ENCODE measurements at places on chromosomes 12 and 14.

DNA sequence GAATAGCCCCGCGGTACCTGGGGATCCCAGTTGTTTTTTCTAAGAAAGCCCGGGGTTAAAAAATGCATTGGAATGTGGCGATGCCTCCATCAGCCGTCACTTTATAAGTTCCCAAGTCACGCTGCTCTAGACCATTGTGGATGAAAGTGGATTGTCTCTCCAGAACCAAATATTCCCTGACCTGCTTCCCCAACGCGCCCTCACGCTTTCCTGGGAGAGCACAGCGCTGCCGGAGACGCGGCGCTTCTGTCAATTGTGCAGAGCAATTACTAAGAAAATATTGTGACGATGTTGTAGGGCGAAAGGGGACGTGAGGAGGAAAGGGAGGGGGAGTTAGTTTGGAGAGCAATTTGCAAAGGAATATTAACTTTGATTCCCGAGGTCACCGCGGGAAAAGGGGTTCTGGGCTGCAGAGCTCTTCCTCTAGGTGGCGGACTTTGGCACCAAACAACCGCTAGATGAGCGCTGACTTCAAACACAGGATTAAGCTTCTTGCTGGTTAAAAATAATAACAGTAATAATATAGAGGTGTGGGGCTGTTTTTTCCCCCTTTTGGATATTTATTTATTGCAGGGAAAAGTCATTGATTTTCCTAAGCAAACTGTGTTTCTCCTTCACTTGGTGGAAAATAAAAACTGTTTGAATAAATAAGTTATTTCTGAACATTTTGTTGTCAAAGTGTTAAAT lies 9.6 kb upstream of the FOXG1 start:
- peak; percentile 67 for DNase-seq

DNA sequence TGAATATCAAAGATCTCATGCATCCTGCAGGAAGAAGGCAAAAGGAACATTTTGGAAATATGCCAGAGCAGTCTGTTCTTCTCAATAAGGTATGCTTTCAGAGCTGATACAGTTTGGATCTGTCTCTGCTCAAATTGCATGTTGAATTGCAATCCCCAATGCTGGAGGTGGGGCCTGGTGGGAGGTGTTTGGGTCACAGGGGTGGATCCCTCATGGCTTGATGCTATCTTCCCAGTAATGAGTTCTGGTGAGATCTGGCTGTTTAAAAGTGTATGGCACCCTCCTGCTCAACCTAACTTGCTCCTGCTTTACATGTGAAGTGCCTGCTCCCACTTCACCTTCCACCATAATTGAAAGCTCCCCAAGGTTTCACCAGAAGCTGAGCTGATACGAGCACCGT lies 76.6 kb downstream of the RIN3 start:
- no peak for DNase-seq

GRCh38 chr14:68145036-68145435 lies 325.5 kb downstream of the RAD51B start:
- no peak for DNase-seq

GRCh38 chr14:56055511-56055910 lies 62.7 kb upstream of the PELI2 start:
- DNase-seq, result no peak

DNA sequence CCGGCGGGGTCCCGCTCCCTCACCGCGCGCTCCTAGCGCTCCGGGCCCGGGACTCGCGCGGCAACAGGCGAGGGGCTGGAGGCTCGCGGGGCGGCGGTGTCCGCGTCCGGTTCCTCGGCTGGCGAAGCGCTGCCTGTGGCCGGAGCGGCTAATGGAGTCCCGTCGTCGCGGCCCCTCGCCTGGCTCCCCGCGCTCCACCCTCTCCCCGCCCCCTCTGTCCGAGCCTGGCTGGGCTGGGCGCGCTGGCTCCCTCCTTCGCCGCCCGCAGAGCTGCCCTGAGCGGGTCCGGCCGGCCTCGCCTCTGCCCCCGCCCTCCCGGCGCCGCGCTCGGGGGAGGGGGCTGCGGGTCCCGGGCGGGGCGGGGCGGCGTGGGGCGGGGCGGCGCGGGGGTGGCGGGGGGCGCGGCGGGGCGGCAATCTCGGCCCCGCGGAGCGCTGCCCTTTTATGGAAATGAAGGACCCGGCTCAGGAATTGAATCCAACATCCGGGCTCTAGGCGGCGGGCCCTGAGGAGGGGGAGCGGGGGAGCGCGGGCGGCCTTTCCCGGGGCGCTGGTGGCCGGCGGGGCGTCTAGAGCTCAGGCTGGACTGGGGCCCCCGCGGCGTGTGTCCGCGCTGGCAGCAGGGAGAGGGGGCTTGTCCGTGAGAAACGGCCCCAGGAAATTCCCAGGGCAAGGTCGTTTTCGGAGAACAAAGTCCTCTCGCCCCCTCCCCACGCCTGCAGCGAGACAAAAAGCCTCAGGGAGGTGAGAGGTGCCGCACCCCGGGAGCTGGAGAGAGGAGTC lies at the start of gene FERMT2:
Gene FERMT2, minus strand, starts transcription at position 153 of the 783 bp plus-strand sequence. CDS start 482 bp downstream, outside the sequence.
- peak; percentile 94 for DNase-seq

- DNase-seq, result no peak
Measured at GRCh38 chr14:52069307-52070050, 620 bp upstream of the NID2 start.

DNA sequence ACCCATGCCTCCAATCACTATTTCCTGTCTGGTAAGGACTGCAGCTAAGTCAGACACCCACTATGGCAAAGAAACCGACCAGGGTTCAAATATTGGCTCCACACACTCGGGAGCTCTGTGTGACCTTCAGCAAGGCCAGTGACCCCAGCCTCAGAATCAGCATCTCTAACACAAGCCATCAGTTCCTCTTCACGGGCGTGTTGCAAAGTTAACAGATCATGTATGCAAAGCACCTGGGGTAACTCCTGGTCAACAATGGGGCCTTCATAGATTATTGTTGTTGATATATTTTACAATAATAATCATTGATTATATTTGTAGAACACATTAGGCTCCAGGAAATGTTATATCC lies 6.2 kb upstream of the FAM222A start:
- no peak for DNase-seq

DNA sequence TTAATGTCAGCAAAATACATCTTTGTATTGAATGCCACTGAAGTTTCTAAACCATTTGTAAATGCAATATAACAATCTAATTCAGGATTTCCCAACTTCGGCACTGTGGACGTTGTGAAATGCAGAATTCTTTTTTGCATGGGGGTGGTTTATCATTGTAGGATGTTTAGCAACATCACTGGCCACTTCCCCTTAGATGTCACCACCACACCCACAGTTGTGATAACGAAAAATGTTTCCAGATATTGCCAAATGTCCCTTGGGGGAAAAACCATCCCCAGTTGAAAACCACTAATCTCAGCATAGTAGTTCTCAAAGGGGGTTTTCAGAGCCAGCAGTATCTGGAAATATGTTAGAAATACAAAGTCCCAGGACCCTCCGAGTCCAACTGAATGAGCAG lies 203.3 kb downstream of the NAV3 start:
- DNase-seq, result no peak

GRCh38 chr12:38158428-38159091 lies 158.0 kb upstream of the ALG10B start:
- no peak for DNase-seq

DNA sequence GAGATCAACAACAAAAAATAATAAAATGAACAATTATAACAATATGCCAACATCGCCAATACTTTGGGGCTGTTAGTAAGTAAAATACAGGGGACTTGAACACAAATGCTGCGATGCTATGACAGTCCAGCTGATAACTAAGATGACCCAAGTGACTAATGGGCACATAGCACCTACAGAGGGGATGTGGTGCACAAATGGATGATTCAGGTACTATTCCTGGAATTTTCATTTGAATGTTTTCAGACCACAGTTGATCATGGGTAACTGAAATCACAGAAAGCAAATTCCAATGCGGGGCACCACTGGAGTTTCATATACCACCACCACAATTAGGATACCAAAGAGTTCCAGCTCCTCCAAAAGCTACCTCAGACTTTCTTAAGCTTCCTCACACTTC lies 82.9 kb downstream of the RCOR1 start:
- DNase-seq, result no peak

DNA sequence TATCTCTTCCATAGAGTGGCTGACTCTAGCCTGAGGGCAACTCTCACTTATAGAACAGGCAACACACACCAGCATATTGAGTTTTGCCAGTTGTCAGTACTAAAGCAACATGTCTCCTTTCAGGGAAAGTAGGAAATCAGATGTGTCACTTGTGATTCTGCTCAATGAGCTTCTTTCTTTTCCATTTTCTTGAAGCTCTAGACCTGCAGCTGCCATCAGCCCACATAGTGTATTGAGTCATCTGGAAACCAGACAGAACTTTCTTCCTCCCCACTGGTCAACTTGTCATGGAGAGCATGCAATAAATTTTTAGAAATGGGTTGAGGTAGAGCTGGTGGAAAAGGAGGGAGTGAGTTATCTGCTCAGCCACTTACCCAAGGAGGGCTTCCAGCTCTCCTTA lies 209.0 kb upstream of the PLEKHG7 start:
- DNase-seq, result no peak

DNA sequence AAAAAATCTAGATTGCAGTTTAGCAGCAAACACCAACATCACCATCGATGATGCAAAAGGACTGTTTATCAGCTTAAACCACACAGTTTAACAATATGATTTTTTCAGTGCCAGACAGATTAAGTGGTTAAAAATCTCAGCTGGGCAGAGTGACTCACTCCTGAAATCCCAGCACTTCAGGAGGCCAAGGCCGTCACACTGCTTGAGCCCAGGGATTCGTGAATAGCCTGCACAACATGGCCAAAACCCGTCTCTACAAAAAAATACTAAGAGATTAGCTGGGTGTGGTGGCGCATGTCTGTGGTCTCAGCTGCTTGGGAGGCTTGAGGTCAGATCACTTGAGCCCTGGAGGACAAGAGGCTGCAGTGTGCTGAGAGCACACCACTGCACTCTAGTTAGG lies 8.9 kb downstream of the RSRC2 start:
- DNase-seq, result peak; percentile 15

DNA sequence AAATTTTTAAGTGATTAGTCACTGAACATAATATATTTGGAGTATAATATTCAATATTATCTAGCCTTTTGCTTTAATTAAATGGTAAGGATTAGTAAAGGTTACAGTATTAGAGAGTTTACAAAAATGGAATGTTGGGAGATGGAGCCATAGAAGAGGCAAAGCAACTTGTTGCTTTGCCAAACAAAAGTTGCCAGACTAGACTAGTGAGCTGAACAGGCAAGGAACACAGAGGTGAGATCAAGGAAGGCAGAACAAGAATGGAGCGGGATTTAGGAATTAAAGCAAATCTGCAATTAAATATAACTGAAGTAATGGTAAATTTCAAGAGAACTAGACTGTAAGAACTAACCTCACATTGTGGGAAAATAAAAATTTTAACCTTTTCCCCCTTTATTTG lies 5.1 kb downstream of the ARF6 start:
- DNase-seq, result no peak

- no peak for DNase-seq
Measured at GRCh38 chr12:99553461-99553860, 94.1 kb upstream of the GARIN6 start.

- DNase-seq, result peak; percentile 49
Measured at GRCh38 chr12:48001505-48002413, 2.5 kb downstream of the COL2A1 start.

DNA sequence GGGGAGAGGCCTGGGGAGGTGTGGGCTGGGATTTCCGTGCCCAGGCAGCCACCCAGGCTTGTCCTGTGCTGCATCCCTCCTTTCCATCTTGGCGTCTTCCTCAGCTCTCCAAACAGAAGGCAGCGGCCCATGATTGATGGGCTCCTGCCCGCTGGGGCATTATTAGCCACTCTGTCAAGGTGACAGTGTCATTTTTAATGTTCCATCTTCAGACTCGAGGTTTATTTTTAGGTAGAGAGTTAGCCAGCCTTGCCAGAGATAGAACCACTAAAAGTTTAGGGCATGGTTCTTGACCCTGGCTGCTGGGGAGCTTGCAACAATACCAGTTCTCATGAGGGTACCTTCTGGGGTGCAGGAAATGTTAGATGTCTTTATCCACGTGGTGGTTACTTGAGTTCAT lies 90.1 kb downstream of the AACS start:
- no peak for DNase-seq

- DNase-seq, result no peak
Measured at GRCh38 chr12:65900912-65901672, 76.8 kb downstream of the HMGA2 start.

DNA sequence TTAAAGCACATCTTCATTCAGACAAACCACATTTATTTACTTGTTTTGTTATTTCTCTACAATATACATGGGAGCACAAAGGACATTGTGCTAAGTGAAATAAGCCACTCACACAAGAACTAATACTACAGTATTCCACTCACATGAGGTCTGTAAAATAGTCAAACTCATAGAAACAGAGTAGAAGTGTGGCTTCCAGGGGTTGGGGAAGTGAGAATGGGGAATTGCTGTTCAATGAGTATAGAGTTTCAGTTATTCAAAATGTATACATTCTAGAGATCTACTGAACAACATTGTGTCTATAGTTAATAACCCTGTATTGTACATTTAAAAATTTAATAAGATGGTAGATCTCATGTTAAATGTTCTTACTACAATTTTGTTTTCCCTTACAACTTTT lies 88.8 kb downstream of the ATXN7L3B start:
- DNase-seq, result no peak

DNA sequence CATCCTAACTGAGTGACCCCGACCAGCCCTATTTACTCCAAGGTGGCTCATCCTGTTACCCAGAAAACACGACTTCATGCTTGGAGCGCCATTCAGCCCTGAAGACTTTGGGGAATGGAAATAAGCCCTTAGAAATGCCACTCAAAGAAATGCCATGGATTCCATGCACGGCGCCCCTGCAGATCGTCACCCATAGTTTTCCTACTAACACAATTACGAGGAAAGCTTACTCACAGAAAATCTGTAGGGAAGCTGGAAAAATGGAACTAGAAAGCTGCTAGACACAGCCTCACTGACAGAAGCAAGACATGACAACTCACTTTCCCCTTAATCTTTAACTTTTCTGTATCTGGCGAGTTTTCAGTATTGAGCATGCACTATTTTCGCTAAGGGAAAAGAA lies 19.5 kb downstream of the NUAK1 start:
- DNase-seq, result no peak

- no peak for DNase-seq
Measured at GRCh38 chr12:92194561-92194960, 48.9 kb upstream of the BTG1 start.

- DNase-seq, result no peak
Measured at GRCh38 chr12:115049614-115050013, 365.6 kb upstream of the TBX3 start.

GRCh38 chr12:14442221-14442881 lies 76.9 kb downstream of the ATF7IP start:
- DNase-seq, result no peak

GRCh38 chr12:100967189-100967588 lies 172.6 kb downstream of the ANO4 start:
- DNase-seq, result no peak

DNA sequence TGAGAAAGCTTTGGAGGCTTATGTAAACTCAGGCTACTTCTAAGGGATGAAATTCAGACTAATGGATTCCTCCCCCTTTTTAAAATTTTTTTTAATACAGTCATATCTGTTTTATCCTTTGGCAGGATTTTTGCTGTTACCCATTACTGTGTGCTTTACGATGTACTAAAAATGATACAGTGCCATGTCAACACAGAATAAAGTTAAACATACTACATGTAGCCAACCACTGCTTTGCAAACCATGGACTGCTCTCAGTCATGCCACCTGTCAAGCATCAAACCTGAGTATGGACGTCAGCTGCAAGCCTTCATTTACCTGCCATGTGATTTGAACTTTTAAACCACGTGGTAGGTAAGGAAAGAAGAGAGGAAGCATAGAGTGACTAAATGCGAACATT lies 325.8 kb downstream of the FUT8 start:
- no peak for DNase-seq

Measured in muscle of back (tissue), 13 donors.